ENCODE measurements at places on chromosomes 12 and 14.
A peak's percentile ranks its signal among the peaks of the same experiment; 100 is the strongest.

GRCh38 chr12:50728417-50728816 lies 35.5 kb upstream of the ATF1 start:
- DNase-seq = no peak

DNA sequence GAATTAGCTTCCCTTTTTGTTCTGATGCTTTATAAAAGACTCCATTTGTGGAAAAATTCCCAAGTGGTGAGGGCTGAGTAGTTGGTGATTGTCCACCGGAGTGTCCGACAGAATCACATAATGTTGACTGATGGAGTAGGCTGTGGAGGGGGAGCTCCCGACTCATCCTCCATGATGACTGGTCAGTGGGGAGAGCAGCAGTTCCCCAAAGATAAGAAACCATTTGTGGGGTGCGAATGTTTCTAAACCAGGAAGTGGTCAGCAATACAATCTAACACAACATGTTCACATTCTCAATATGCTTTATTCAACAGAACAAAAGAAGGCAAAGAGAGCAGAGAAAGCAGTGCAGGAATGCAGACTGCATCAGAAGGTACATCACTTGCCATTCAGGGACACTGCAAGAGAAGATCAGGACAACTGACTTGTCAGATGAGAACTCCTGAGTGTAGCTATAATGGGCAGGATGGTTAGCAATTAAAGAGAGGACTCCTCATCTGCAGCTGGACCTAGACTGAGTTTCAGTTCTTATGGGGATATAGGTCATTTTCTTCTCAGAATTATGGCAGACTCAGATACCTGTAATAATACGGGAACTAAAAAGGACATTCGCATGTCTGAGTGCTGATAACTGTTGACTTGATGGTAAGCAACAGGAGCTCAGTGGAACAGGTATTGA lies 5.4 kb downstream of the KRT6B start:
- no peak for DNase-seq

DNA sequence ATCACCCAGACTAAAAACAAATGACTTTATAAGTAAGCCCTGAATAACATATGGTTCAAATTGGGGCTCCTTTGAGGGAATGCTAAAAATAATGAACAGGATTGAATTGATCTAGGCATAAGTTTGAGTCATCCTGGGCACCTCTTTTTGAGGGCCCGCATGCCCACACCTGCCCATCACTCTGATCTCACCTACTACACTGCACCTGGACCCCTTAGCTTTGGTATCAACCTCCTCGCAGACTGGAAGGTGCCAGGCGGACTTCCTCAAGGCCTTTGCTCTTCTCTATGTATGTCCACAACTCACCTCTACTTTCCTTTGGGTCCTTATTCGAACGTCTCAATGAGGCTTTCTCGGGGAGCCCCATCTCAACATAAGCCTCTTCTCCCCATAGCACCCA lies 17.2 kb downstream of the NTN4 start:
- no peak for DNase-seq

DNA sequence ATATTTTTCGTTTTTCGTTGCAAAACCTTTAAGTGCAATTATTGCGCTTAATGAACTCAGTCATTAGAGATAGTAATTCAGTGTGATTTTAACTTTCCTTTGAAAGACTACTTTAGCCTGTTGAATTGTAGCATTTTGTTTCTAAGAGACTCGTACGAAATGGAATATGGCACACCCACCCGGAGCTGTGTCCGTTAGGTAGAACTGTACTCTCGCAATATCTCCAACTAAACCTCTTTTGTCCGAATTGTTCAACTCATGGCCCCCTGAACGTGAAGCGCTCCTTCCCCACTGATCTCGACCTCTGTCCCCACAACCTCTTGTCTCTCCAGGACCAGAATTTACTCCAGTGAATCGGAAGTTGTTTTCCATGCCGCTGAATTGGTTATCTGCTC lies 800 bp downstream of the PCNX4 start:
- no peak for DNase-seq

- DNase-seq = no peak
Observed at GRCh38 chr14:21090940-21091663, 7.4 kb downstream of the ZNF219 start.

- no peak for DNase-seq
Observed at GRCh38 chr12:101051151-101051550, 158.9 kb downstream of the SLC5A8 start.

- DNase-seq = no peak
Observed at GRCh38 chr14:29743531-29743930, 184.1 kb downstream of the PRKD1 start.

DNA sequence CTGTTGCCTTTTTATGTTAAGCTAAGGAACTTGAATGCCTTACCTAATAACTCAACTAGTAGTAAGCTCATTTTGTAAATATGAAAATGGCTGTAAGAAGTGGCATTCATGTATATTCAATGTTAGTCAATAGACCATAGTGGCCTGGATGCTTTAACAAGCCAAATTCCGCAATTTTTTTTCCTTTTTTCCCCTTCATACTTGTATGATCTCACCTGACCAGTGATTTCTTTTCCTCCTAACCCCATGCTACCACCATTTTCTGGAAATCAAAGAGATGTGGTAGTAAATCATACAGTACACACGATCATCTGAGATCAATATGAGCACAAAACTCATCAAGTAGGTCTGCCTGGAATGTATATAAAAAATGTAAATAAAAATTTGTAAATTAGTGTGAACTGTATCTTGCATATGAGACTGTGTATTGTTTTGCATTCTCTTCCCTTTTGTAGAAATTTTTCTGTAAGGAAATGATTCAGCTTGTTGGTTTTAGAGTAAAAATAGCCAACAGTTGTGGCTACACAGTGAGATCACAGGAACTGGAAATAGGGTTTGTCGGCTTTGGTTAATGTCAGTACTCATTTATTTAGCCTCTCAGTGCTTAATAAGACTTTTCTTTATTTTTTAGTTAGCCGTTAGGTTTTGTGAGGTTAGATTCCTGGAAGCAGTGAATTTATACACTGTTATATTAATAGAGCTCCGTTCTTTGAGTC lies 62.5 kb downstream of the ETNK1 start:
- no peak for DNase-seq

GRCh38 chr12:90013409-90013808 lies 304.8 kb upstream of the ATP2B1 start:
- DNase-seq = no peak

DNA sequence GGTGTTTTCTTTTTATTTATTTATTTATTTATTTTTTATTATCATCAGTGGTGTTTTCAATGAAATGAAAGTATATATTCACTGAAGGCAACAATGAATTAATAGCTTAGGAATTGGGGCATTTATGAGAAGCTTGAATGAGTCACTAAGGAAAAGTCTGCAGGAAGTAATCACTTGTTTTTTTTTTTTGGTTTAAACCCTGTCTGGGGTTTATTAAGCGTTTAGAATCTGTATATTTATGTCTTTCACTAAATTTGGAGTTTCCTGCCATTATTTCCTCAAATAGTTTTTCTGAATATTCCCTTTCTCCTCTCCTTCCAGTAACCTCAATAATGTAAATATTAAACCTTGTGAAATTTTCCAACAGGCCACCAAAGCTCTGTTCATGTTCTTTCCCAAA lies 85.5 kb downstream of the TESC start:
- no peak for DNase-seq

DNA sequence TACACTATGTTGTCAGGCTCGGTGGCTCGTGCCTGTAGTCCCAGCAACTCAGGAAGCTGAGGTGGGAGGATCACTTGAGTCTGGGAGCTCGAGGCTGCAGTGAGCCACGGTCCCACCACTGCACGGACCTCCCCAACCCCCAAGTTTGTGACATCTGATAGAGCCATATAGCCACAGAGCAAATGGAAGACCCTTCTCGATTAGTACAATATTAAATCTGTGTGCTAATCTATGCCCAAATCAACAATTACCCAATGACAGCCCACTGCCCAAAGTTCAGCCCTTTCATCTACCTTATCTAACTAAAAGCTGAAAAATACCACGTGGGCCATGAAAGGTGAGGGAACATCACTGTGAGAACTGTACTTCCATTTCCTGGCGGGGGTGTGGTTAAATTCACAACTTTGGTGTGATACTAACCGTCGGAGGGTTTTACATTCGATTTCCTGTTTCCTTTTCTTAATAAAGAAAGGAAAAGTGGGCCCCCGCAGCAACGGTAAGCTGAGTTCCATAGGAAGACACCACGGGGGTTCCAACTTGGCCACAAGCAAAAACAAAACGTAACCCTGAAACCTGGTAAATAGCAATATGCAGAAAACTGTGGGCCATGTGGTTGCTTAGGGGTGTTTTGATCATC lies 31.2 kb upstream of the FOS start:
- peak; percentile 64 for DNase-seq

GRCh38 chr14:61266436-61266835 lies 14.7 kb downstream of the TMEM30B start:
- DNase-seq = no peak

GRCh38 chr12:65204886-65205525 lies 35.6 kb downstream of the LEMD3 start:
- DNase-seq = no peak

GRCh38 chr14:103892247-103892646 lies 36.0 kb upstream of the TDRD9 start:
- no peak for DNase-seq

- DNase-seq = no peak
Observed at GRCh38 chr12:26150736-26151450, 26.1 kb upstream of the BHLHE41 start.

DNA sequence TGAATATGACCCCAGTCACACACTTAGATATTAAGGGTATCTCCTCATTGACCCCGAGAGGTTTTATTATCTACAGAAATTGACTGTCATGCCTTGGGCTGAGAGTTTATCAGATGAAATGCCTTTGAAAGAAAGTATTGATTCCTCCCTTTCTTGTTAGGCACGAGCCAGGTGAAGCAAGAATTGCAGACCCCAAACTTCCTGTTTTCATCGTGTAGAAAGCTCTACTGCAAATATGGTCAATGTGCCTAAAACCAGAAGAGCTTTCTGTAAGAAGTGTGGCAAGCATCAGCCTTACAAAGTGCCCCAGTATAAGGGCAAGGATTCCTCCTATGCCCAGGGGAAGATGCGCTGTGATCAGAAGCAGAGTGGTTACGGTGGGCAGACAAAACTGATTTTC lies 143.9 kb upstream of the FUT8 start:
- no peak for DNase-seq

DNA sequence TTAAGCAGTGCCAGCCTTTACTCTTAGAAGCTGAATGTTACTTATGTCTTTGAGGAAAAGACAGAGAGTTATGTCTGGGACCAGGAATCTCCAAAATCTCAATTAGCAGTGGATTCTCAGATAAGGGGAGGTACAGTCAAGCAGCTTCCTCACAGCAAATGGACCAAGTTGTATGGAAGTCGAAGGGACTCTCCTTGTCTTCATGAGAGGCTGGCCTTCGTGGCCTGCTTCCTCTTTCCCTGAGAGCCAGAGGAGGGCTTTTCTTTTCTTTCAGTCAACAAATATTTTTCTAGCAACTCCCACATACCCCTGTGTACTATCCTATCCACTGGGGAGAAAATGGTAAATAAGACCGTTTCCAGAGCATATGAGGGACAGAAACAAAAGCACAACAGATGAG lies 6.6 kb upstream of the WNT5B start:
- DNase-seq = no peak

DNA sequence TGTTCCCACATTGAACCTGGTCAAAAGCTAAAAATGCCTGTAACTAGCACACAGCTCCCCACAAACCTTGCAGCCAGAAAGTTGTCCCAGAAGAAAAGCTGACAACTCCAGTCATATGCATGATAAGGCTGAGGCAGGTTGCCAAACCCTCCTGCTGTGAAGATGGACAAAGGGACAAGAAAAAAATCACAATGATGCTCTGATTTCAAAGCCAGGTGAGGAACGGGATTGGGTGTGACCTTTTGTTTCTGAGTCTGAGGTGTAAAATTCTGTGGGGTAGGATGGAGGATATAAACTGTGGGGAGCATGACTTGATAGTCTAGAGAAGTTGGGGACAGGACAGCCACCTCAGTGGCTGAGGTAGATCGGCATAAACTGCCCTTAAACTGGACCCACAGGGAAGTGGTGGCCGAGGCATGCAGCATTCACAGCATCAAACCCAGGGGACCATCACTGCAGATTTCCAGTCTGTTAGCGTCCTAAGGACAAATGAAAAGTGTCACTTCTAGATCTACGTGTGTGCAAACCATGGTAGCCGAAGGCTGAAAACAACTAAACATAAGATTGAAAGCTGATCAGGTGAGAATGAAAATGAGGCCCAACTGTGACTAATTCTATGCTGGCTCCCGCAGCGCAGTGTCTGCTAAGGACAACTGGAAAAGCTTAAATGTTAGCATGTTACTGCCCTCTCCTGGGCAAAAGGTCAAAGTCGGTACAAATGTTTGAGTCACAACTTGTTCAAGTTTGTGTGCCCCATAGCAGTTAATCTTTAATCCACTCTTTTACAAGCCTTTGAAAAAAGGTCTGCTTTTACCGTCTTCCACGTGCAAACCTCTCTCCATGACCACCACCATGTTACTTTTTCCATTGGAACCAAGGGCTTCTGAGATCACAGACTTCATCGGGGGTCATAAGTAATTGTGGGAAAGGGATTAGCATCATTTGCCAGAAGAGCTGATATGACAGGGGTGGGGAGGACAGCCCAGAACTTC lies 39.8 kb downstream of the GRIN2B start:
- no peak for DNase-seq

DNA sequence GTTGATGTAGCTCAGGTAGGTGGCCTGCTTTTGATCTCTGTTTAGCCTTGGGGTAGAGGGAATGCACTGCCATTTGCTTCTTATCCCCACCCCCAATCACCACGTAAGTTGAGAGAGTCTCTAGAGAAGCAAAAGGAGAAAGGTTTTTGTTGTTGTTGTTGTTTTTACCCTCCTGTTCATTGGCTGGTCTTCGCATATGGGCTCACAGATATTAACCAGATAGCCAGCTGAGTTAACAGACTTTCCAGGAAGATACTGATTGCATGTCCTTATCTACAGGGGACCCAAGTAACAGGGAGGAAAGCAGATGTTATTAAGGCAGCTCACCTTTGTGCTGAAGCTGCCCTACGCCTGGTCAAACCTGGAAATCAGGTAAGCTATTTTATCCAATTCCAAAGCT lies 2.9 kb downstream of the PA2G4 start:
- no peak for DNase-seq

DNA sequence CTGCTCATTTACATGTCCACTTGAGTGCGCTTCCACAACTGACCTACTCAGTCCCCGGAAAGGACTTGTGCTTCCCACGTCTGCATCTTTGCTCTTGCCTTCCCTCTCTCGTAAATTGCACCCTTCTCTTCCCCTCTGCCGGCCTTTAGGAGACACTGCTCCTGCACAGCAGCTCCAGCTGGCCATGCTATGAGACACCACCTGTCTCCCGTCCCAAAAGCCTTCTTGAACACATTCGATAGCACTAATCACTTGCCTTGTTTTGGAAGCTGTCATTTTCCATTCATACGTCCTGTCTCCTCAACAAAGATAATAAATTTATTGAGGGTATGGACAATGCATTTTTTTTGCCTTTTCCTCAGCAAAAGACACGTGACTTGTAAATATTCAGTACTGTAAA lies 15.7 kb upstream of the KCNA1 start:
- DNase-seq = no peak

Data from activated naive CD4-positive, alpha-beta T cell treated with anti-CD3 and anti-CD28 coated beads, Interleukin-2, amount 50 U/mL, for 16 hours (primary cell).